ENCODE measurements at places on chromosomes 1 and 21.

GRCh38 chr1:2322065-2322571 is 69.2 kb downstream of the MORN1 start:
- no peak for DNase-seq

- DNase-seq: no peak
Observed at GRCh38 chr1:33454646-33455282, 17.7 kb upstream of the ZSCAN20 start.

- no peak for DNase-seq
Observed at GRCh38 chr1:202241376-202242079, 47.9 kb downstream of the LGR6 start.

GRCh38 chr1:231986631-231987336 is 360.2 kb downstream of the DISC1 start:
- no peak for DNase-seq

DNA sequence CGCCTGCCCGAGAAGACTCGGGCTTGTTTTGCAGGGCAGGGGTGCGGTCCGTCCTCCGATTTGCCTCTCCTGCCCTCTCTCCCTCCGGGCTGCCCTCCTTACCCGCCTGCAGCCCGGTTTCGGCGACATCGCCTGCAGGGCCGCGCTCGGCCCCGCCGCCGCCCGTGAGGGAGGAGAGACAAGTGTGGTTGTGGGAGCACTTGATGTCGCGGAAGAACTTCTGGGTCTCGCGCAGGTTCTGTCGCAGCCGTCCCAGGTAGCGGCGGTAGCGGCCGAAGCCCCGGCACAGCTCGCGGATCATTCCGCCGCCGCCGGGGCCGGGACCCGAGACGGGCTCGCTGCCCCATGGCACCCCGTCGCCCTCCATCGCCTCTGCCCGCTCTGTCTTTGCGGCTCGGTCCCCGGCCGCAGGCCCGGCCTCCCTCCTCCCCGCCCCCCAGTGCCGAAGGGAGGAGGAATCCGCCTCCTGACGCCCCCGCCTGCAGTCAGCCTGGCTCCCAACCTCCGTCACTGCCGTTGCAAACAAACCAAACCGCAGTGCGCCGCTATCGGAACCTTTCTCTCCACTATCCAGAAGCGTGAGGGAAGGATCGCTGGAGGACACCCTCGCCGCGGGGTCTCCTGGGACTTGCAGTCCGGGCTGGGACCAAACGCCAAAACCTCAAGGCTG is at the start of gene DSTYK:
Gene DSTYK, minus strand, starts transcription at position 534 of the 670 bp plus-strand sequence. Its CDS starts 167 bp downstream, at position 367.
- peak; percentile 94 for DNase-seq

DNA sequence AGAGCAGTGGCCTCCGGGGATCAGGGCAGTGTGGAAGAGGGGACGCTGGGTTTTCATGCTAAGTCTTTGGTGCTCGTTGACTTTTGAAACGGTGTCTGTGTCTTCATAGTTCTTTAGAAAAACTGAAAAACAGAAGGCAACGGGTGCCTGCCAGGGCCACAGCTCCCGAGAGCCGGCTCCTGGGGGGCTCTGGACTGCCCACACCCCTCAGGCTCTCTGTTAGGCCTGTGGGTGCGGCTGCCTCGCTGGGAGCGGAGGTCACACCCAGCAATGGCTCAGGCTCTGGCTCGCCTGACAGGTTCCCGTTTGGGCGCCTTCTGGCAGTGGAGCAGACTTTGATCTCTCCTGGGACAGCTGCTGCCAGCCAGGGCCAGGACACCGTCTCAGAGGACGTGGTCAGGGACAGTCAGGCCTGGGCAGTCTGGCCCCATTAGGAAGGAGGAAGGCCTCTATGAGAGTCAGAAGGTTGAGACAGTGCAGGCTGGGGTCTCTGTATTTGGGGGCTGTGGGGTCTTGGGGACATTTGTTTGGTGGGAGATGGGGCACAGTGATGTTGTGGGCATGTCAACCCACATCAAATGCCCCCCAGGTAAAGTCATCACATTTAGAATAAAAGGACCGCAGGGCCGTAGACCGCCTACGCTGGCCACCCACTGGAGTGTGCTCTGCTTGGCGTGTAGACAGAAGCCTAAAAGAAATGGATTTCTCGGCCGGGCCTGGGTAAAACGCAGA is 5.6 kb downstream of the ARHGEF16 start:
- DNase-seq: no peak

Measured in activated naive CD4-positive, alpha-beta T cell treated with anti-CD3 and anti-CD28 coated beads, Interleukin-2, amount 10 ng/mL, durations not matched to agents 7 days and 5 days (primary cell).